Effector CD8-positive, alpha-beta T cell (primary cell): ENCODE measurements at places on chromosomes 12 and 14.

GRCh38 chr12:24840046-24840800 lies 108.7 kb downstream of the BCAT1 start:
- DNase-seq, result no peak

GRCh38 chr14:38074754-38075153 lies 132.9 kb upstream of the SSTR1 start:
- DNase-seq, result no peak

DNA sequence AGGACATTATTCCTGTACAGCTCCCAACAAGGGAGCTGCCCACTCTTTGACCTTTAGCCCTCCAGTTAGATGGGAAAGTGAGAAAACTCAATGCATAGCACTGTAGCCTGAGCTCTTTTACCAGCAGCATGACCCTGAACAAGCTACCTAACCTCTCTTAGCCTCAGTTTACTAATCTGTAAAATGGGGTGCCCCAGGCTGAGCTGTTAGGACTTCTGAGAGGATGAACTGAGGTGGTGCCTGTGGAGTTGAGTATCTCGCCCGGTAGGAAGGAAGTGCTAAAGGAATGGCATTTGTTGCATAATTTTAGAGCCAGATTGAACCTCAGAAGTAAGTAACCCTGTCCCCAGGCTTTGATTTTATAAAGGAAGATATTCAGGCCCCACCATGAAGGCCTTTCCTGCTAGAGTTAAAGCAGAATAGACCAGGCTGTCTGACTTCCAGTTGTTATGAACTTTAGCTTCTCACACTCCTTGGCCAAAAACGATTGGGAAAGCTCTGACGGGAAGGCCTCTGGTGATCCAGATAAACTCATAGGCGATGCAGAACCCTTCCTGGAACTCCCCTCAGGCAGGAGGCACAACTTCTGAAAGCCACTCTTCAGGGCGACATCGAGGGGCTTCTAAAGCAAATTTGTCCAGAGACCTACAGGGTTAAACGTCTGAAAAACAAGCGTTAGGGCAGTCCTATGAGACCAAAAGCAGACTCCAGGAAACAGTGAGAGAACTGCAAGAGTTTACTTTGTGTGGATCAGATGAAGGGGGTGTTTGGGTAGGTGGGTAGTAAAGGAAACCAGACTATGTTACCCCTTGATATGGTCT lies 2.5 kb upstream of the SERPINA10 start:
- no peak for DNase-seq

GRCh38 chr12:24814379-24815113 lies 134.4 kb downstream of the BCAT1 start:
- DNase-seq, result no peak

DNA sequence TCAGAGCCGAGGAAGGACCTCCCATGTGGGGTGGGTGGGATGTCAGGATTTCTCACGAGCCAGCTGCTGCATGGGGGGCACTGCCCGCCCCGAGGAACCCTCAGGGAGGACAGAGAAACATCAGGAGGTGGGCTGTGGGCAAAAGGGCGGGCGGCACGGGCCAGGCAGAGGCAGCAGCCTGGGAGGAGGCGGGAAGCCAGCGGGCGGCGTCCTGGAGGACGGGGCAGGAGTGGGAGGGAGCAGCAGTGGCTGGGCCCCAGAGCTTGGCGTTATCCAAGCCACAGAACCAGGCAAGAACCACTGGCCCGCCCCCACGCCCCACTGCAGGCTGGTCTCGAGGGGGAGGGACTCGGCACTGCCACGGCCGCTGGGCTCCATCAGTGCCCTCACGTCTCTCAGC lies 2.4 kb downstream of the C14orf180 start:
- no peak for DNase-seq

DNA sequence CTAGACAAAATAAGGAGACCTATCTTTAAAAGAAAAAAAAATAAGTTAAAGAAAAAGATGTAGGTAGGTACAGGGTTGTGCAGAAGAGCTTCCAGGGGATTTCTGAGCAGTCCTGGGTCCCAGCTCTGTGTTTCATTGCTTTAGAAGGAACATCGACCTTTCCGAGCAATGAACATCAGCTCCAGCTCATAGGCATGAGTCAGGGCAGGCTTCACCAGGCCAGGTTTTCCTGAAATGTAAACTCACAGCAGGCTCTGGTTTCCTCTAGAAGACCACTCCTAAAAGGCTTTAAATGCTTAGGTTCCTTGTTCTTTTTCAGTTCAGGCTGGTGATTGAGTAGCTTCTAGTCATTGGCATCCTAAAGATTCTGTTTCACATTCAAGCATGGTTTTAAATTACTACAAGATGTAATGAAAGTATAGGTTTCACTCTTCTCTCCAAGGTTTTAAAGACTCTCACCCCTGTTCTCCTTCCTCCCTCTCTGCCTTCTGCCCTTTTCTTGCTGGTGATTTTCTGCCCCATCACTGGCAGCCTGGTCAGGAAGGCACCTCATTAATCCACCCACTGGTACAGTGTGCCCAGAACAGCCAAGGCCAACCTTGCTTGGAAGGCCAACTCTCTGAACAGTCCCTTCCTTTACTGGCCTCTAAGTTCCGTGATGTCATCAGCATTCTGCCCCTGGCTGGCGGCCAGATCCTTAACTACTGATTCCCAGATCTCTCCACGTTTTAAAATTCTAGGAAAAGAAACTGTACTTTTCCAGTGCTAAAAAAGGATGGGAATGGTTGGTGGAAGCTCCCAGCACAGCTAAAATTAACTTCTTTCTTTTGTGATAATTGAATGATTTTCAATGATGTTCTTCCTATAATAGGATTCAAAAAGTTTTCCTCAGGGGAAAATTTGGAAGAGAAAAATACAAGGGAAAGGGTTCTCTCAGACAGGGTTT lies 109.4 kb upstream of the HIF1A start:
- DNase-seq, result no peak

GRCh38 chr12:94020335-94020734 lies 128.0 kb upstream of the PLXNC1 start:
- DNase-seq, result no peak

- no peak for DNase-seq
Observed at GRCh38 chr12:96571101-96571862, 81.9 kb downstream of the CFAP54 start.

- no peak for DNase-seq
Observed at GRCh38 chr14:96574171-96574632, 72.0 kb downstream of the PAPOLA start.

- no peak for DNase-seq
Observed at GRCh38 chr12:91778091-91778832, 367.4 kb downstream of the BTG1 start.

- no peak for DNase-seq
Observed at GRCh38 chr12:75611041-75611440, 99.6 kb upstream of the KRR1 start.

DNA sequence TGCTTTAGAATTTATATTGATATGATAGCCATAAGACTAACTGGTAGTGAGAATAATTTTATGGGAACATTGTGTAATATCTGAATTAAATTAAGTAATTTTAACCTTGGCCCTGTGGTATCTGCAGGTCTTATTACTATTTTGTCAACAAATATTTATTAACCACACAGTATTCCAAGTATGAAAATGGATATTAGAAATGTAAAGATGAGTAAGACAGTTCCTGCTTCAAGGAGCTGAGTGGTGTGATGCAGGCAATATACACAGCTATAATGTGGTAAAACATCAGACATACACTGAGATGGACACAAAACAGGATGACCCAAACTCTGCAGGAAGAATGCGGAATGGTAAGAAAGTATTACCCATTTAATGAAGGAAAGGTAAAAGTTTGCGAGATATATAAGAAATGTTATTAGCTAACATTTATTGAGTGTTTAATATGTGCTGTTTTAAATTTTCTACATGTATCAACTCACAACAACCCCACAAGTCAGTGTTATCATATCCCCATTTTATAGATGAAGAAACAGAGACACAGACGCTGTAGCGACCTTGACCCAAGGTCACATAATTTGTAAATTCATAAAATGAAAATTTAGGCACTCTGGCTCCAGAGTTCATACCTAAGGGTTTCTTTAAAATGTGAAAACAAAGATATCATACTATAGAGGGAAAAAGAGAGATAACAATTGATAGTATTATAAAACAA lies 12.7 kb downstream of the ABCD2 start:
- no peak for DNase-seq

DNA sequence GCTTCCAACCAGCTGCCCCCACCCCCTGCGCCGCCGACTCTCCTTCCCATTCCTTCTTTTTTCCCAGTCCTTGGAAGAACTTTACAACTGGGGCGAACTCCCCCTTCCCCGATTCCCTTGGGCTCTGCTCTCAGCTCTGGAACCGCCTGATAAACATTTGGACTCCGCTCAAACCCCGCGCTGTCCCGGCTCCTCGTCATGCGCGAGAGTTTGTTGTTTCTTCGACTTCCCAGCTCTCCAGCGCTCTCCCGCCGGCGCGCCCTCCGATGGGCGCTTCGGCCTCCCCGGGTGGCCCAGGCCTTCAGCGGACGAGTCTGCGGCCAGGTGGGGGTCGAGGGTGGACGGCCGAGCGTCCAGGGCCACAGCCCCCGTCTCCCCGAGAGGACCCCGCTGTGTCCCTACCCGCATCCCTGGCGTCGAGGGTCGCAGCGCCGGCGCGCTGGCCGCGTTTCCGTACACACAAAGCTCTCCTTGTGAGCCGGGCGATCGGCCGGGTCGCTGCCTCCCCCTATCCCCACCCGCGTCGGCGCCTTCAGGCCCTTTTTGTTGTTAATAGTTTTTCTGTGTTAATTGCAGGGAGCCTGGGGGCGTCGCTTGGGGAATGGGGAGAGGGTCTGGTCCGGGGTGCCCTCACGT lies 847 bp downstream of the MMP14 start:
- no peak for DNase-seq

DNA sequence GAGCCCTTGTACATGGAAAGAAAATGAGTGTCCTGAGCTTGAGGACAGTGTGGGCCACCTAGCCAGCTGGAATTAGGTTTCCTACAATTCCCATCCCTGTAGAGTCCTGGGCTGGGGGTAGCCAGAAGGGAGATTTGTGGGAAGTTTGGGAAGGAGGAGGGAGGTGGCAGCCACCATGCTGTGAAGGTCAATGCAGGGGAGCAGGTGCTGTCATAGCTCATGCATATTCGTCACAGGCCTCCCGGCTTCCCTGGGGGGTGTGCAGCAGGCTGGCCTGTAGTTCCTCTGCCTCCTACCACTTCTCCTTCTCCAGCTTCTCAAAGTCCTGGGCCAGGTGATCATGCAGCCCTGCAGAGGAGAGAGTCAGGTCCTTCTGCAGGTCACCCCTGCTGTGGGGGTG lies 121.3 kb downstream of the TBX3 start:
- DNase-seq, result no peak

GRCh38 chr14:103188810-103189480 lies 65.7 kb downstream of the TNFAIP2 start:
- DNase-seq, result peak; percentile 8

- no peak for DNase-seq
Observed at GRCh38 chr12:48958049-48958388, 732 bp upstream of the ARF3 start.

DNA sequence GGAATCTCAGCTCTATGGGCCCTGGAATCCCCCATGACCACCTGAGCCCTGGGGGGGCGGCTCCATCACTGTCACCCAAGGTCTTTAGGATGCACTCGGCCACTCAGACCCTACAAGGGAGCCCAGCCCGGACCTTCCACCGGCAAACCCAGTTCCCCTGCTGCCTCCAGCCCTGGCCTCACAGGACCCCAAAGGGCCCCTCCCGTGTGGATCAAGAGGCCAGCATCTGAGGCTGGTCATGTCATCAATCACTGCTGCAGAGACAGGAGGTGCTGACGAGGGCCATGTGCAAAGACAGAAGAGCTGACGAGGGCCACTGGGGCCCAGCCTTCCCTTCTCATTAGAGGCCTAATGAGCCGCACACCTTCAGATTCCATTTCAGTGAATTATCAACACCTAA lies 39.0 kb upstream of the SFSWAP start:
- DNase-seq, result no peak

- DNase-seq, result no peak
Observed at GRCh38 chr12:120473807-120474615, 4.5 kb upstream of the SRSF9 start.

- DNase-seq, result no peak
Observed at GRCh38 chr12:80632835-80633234, 74.6 kb upstream of the MYF6 start.

- DNase-seq, result no peak
Observed at GRCh38 chr14:64824471-64824870, 55.2 kb downstream of the SPTB start.

GRCh38 chr14:64447876-64448670 lies 17.2 kb upstream of the AKAP5 start:
- no peak for DNase-seq

- no peak for DNase-seq
Observed at GRCh38 chr12:95463050-95463449, 10.9 kb upstream of the METAP2 start.

GRCh38 chr12:5027046-5027821 lies 16.4 kb upstream of the KCNA5 start:
- no peak for DNase-seq

- no peak for DNase-seq
Observed at GRCh38 chr12:78864870-78865463, 393 bp downstream of the SYT1 start.

DNA sequence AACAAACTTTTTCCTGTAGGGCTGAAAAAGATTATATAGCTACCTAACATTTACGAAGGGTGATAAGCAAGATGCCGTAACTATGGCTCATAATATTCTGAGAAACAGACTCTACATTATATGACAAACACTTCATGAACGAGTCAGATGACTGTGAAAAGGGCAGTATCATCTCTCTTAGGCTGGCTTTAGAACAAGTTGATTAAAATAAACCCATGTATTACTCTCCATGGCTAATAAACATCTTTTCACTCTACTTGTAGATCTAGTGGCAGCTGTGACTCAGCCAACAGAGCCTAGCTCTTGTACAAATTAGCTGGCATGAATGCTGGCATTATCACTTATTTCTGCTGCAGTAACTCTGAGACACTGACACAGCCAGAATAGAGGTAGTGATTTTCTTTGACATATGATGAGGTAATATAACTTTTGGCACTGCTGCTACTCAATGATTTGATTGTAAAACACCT lies 47.1 kb downstream of the SLC2A13 start:
- DNase-seq, result no peak

- no peak for DNase-seq
Observed at GRCh38 chr12:110656071-110656655, 32.8 kb downstream of the HVCN1 start.

- DNase-seq, result no peak
Observed at GRCh38 chr14:53306911-53307310, 153.8 kb upstream of the DDHD1 start.

- no peak for DNase-seq
Observed at GRCh38 chr12:49564686-49565405, 3.1 kb downstream of the MCRS1 start.
